ENCODE measurements at places on chromosomes 7 and 10. TPM values are rescaled to one million over a fixed set of nuclear protein-coding genes. Genes with fewer than 3 reads are reported as not detected.

CALML5 gene
- total RNA-seq: not detected

COL13A1 gene
- 5.9 TPM for total RNA-seq

SPDYE6 gene
- not detected for total RNA-seq

SHOC2 gene
- total RNA-seq: 39.5 TPM

CALY gene
- 0.47 TPM for total RNA-seq

- no peak for DNase-seq
- peaks cover 40% of the 10 kb centered on the region for H3K27me3 ChIP-seq
- H3K4me1 ChIP-seq: no peaks in the 10 kb centered on the region
- no peak overlapping the region for H3K27ac ChIP-seq
Observed at GRCh38 chr7:96430356-96430755, 108.5 kb upstream of the SLC25A13 start.

GRCh38 chr7:37726016-37726415 is 42.5 kb downstream of the GPR141 start:
- H3K36me3 ChIP-seq: no peaks in the 10 kb centered on the region
- H3K4me3 ChIP-seq: no peak overlapping the region
- H3K27me3 ChIP-seq: peaks cover 15% of the 10 kb centered on the region
- no peak for DNase-seq
- no peak overlapping the region for H3K27ac ChIP-seq
- no peaks in the 10 kb centered on the region for H3K4me1 ChIP-seq

DNA sequence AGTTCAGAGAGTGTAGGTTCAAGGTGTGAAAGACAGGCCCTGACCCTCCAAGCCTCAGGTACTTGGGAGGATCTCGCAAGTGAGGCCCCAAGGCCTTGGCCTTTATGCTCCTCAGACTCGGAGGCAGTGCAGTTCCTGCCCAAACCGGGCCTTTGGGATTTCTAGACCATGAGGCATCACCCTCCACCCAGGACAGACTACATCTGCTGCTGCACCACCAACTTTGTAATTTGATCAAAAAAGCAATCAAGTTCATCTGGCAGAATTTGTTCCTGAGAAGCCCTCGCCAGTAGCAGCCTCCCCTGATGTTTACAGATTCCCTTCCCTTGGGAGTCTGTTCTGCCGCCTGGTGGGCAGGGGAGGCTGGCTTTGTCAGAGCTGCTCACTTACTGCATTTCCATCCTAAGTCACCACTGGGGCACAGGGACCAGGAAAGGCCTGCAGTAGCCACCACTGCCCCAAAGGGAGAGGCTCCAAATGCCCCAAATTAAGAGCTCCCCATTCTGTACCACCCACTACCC is 2.1 kb downstream of the CAMK2G start:
- DNase-seq: no peak
- H3K27ac ChIP-seq: no peak overlapping the region
- H3K36me3 ChIP-seq: peaks cover 12% of the 10 kb centered on the region
- H3K4me3 ChIP-seq: no peak overlapping the region

- H3K36me3 ChIP-seq: no peaks in the 10 kb centered on the region
- no peak overlapping the region for H3K4me3 ChIP-seq
- DNase-seq: no peak
Observed at GRCh38 chr10:132865851-132866600, 76.3 kb downstream of the CFAP46 start.

DNA sequence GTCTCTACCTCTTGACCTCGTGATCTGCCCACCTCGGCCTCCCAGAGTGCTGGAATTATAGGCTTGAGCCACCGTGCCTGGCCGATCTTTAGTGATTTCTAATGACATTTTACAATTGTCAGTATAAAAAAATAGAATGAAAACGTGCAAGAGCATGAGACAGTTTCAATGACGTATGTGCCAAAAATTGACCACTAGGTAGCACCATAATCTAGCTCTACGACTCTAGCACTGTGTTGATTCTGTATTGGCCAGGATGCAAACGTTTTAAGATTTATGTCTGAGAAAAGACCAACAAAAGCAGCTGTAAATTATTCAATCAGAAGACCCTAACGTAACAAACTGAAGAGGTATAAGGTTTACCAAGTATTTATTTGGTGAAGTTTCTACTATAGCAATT is 25.4 kb upstream of the EXOC6 start:
- DNase-seq: peak; percentile 41
- no peaks in the 10 kb centered on the region for H3K4me1 ChIP-seq
- H3K36me3 ChIP-seq: no peaks in the 10 kb centered on the region
- H3K27ac ChIP-seq: no peak overlapping the region

- H3K36me3 ChIP-seq: no peaks in the 10 kb centered on the region
- no peak overlapping the region for H3K27ac ChIP-seq
- no peak overlapping the region for H3K4me3 ChIP-seq
- peaks cover 10% of the 10 kb centered on the region for H3K27me3 ChIP-seq
- no peak for DNase-seq
Observed at GRCh38 chr7:45387837-45388236, 186.3 kb upstream of the ADCY1 start.

- no peaks in the 10 kb centered on the region for H3K4me1 ChIP-seq
- H3K36me3 ChIP-seq: no peaks in the 10 kb centered on the region
- no peak overlapping the region for H3K27ac ChIP-seq
- H3K4me3 ChIP-seq: no peak overlapping the region
- peak; percentile 46 for DNase-seq
Observed at GRCh38 chr7:126608339-126608776, 644.4 kb downstream of the GRM8 start.

DNA sequence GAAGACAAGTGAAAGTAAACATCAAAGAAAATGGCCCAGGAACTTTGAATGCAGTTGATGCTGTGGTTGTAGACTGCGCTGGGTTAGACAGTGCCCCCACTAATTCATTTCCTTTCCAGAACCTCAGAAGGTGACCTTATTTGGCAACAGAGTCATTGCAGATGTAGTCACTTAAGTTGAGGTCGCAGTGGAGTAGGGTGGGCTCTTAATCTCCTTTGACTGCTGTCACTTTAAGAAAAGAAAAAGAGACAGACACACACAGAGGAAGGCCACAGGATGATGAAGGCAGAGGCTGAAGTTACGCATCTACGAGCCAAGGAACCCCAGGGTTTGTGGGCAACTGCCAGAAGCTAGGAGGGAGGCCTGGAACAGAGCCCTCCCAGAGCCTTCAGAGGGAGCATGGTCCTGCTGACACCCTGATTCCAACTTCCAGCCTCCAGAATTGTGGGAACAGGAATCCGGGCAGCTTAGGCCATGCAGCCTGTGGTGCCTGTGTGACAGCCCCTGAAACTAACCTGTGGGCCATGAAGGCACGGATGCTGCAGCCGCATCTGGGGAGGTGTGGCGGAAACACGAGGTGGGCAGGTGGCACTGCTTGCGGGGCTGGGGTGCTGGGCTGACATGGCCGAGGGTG is 107.6 kb downstream of the PRKAG2 start:
- no peak overlapping the region for H3K4me3 ChIP-seq
- no peaks in the 10 kb centered on the region for H3K4me1 ChIP-seq
- H3K27me3 ChIP-seq: no peaks in the 10 kb centered on the region
- H3K36me3 ChIP-seq: no peaks in the 10 kb centered on the region
- H3K27ac ChIP-seq: no peak overlapping the region

GRCh38 chr10:91582153-91582554 is 50.7 kb downstream of the PPP1R3C start:
- no peaks in the 10 kb centered on the region for H3K27me3 ChIP-seq
- no peak for DNase-seq
- no peaks in the 10 kb centered on the region for H3K36me3 ChIP-seq
- H3K4me1 ChIP-seq: no peaks in the 10 kb centered on the region
- H3K27ac ChIP-seq: no peak overlapping the region

DNA sequence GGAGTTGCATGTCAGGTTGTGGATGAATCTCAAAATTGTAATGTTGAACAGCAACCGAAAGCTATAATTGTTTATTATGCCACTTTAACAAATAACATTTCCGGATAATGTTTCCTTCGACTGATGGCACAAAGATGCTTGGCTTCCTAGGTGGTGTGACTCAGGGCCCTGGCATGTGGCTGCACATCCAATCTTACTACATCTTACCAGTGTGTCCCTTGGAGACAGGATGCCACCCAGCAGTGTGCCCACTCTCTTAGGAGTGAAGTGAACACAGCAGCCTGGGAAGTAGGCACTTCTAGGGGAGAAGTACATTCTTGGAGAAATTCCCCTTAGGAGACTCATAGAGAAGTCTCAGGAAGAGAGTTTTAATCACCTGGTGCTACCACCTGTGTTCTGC is 33.0 kb upstream of the GPR26 start:
- H3K27me3 ChIP-seq: peaks cover 36% of the 10 kb centered on the region
- H3K36me3 ChIP-seq: no peaks in the 10 kb centered on the region
- no peak overlapping the region for H3K27ac ChIP-seq

- H3K4me1 ChIP-seq: peaks cover 52% of the 10 kb centered on the region
- no peak overlapping the region for H3K4me3 ChIP-seq
- H3K27me3 ChIP-seq: no peaks in the 10 kb centered on the region
- H3K36me3 ChIP-seq: no peaks in the 10 kb centered on the region
Observed at GRCh38 chr10:114027951-114028350, 15.7 kb upstream of the ADRB1 start.

DNA sequence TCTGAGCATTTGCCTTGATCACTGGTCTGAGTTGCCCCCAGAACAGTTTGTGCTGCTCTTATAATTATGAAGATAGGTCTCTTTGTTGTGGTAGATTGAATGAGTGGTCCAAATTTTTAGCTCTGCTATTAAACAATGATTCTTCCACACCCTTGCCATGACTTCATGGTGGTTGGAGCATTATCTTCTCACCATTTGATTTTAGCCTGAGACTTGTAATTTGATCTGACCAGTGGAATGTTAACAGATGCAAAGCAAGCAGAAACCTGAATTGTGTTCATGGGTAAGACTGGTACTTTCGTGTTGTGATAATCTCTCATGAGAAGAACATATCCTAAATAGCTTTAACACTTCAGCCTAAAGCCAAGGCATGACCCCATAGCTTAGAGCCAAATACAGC is 139.1 kb downstream of the TFPI2 start:
- H3K4me1 ChIP-seq: no peaks in the 10 kb centered on the region
- no peak for DNase-seq
- no peak overlapping the region for H3K4me3 ChIP-seq
- no peaks in the 10 kb centered on the region for H3K36me3 ChIP-seq
- H3K27ac ChIP-seq: no peak overlapping the region

DNA sequence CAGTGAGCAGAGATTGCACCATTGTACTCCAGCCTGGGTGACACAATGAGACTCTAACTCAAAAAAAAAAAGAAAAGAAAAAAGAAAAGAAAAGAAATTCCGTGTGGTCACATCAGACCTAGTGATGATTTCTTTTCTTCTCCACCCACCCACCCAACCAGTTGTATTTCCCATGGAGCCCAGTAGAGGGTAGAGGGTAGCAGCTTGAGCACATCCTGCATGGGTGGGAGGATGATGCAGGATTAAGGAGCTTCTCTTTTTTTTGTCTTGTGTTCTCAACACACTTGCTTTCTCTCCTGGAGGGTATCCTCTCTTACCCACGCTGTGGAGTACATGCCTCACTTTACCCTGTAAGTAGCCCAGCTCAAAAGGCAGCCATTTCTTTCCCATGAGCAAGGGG is 118.6 kb upstream of the CARD11 start:
- DNase-seq: no peak
- no peaks in the 10 kb centered on the region for H3K27me3 ChIP-seq
- H3K36me3 ChIP-seq: no peaks in the 10 kb centered on the region
- no peak overlapping the region for H3K27ac ChIP-seq
- no peaks in the 10 kb centered on the region for H3K4me1 ChIP-seq

GRCh38 chr7:100723732-100724275 is 3.5 kb downstream of the EPO start:
- no peak for DNase-seq
- no peaks in the 10 kb centered on the region for H3K36me3 ChIP-seq
- no peaks in the 10 kb centered on the region for H3K27me3 ChIP-seq
- H3K4me1 ChIP-seq: peaks cover 9% of the 10 kb centered on the region
- H3K4me3 ChIP-seq: no peak overlapping the region
- H3K27ac ChIP-seq: no peak overlapping the region

DNA sequence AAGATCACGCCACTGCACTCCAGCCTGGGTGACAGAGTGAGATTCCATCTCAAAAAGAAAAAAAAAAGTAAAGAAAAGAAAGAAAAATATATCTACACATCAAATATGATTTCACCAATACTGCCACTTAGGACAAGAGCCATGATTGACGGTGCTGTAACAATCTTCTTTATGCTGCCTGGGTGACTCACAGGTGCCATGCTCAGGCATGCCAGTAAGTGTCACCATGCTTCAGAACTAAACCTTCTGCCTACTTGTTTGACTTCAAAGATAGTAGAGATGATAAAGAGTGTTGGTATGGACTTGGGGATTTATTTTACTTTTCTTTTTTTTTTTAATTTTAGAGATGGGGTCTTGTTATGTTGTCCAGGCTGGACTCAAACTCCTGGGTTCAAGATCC is 33.6 kb upstream of the DNMBP start:
- H3K4me1 ChIP-seq: peaks cover 40% of the 10 kb centered on the region
- H3K27me3 ChIP-seq: no peaks in the 10 kb centered on the region
- peak; percentile 66 for DNase-seq

DNA sequence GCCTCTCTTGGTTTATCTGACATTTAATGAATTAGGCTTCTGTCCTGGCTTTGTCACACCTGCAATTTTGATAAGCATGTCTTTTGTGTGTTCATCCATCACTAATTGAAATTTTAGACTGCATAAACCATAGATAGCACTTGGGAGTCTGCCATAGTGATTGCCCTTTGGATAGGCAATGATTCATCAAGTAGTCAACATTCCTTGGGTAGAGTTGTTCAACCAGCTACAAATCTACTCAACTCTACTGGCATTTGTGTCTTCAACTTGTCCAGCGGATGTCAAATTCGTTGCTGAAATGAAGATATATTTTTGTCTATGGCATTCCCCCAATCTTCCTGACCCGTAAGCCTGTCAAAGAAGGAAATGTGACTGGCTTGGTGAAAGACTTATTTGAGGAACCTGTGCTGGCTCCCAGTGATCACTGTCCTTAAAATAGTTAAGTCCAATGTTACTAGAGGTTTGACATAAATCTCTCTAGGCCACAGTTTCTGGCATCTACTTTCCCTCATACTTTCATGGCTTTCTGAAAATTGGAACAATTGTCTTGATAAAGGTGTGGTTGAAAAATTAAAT is 33.7 kb upstream of the CREB5 start:
- H3K4me1 ChIP-seq: peaks cover 6% of the 10 kb centered on the region
- no peak overlapping the region for H3K4me3 ChIP-seq
- H3K27me3 ChIP-seq: no peaks in the 10 kb centered on the region

GRCh38 chr7:66099551-66100407 is 14.9 kb upstream of the CRCP start:
- peak overlapping the region; percentile 54 for H3K4me3 ChIP-seq
- H3K27me3 ChIP-seq: no peaks in the 10 kb centered on the region
- H3K4me1 ChIP-seq: peaks cover 33% of the 10 kb centered on the region
- peak; percentile 86 for DNase-seq
- peak overlapping the region; percentile 99 for H3K27ac ChIP-seq

- H3K27ac ChIP-seq: no peak overlapping the region
- no peaks in the 10 kb centered on the region for H3K4me1 ChIP-seq
- no peaks in the 10 kb centered on the region for H3K27me3 ChIP-seq
- no peak for DNase-seq
Observed at GRCh38 chr10:124145109-124145870, 51.9 kb upstream of the CHST15 start.

DNA sequence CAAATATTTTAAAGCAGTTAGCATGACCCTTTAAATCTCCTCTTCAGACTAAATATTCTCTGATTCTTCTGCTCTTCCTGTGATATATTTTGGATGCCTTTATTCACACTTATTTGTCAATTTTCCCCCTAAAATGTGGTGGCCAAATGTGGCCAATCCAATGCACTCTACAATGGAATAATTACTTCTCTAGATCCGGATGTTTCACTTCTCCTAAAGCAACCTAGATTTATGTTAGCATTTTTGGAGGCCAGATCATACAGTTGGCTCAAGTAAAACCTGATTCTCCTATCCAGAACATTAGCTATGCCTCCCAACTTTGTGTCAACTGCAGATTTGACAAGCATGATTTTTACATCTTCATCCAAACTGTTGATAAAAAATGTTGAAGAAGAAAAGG is 153.7 kb downstream of the CREB5 start:
- H3K27ac ChIP-seq: no peak overlapping the region
- H3K27me3 ChIP-seq: peaks cover 86% of the 10 kb centered on the region
- no peak overlapping the region for H3K4me3 ChIP-seq
- DNase-seq: no peak

Data from HCT116 (cell line).